Stimulated activated CD8-positive, alpha-beta memory T cell treated with anti-CD3 and anti-CD28 coated beads, Interleukin-12 subunit alpha, Interleukin-12 subunit beta, amount 100 ng/mL, for 1 hour (primary cell): ENCODE measurements at places on chromosomes 12 and 14.

GRCh38 chr12:104935886-104936285, 22.2 kb downstream of the SLC41A2 start:
- DNase-seq: no peak

DNA sequence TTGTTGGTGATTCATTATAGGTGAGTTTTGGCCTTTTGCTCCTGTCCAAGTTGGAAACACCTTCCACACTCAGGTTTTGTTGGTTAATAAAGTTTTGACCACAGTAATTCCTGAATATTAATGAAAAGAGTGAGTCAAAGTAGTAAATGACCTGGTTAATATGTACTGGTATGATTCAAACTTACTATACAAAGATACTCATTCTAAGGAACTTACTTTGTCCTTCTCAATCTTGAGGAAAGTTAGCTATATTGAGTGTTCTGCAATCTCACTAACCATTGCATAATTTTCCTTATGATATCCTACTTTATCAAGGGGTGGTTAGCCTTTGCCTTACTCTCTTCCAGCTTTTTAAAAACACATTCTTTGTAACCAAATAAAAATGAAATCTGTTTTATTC, 20.9 kb upstream of the HECTD1 start:
- DNase-seq: no peak

DNA sequence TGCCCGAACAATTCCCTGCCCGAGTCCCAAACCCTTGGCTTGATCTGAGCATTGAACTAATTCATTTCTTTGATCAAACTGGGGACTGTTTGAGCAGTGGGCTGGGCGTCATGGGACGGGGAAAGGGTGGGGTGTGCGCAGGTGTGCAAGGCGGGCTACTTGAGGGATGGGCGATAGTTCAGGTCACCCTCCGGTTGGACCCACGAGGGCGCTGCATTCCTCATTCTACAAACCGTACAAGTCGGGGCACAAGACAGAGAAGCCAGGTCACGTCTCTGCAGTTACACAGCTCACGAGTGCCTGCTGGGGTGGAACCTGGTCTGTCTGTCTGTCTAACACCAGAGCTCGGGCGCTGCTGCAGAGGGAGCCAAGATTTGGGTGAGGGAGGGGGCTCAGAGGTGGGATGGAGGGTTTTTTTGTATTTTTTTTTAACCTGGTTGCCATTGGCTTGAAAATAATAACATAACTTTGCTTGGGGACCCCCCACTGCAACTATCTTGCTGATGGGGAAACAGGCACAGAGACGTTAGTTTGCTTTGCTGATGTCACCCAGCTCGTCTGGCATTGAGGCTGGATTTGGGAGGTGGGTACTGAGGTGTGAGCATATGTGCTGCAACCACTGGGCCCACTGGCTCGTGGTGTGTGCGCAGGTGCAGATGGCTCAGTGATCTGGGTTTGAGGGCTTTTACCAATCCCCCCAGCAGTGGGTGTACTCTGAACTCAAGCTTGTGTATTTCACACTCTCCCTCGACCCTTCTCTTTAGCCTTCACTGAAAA, 7.6 kb upstream of the RTL1 start:
- no peak for DNase-seq

DNA sequence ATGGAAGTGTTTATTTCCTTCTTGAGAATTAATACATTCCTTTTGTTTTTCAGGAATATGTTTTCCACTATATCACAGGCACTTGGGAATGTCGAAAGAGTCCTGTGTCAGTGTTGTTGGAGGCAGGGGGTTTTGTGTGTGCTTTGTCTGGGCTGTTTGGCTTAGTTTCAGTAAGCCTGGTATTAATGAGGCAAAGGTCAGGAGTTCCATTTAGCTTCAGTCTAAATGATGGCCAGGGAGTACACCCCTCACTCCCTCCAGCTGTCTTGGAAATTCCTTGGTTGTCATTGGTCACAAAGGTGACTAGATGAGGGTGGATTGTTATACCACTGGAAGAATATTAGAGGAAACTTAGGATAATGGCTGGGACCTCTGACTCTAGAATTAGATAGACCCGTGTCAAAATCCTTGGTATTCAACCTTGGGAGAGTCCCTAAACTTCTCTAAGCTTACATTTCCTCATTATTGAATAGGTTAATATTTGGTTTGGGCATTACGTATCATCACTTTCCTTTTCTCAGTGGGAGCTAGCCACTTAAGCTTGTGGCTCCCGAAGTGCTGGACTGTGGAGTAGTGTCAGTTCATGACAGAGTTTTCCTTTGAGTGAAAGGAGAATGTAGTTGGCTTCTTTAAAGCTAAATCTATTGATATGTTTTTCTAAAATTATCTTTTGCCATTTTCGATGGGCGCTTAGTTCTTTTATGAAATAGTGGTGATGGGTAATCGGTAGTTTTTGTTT, 5.2 kb downstream of the FRS2 start:
- DNase-seq: no peak

DNA sequence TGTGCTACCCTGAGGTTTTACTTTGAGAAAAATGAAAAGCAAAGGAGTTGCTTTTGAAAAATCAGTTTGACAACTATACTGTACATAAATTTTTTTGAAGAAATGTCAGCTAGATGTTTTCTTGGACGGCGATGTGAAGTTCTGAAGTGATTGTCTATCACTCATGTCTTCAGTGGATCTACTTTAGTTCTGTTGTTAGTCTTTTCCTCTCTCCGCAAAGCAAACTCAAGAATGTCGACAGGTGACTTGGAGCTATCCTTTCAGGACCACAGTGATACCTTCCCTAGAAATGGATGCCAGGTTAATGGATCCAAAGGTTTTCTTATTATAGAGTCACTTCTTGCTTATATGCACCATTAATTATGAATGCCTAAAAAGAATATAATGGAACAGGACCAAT, 1.2 kb downstream of the PTPRO start:
- DNase-seq: no peak

DNA sequence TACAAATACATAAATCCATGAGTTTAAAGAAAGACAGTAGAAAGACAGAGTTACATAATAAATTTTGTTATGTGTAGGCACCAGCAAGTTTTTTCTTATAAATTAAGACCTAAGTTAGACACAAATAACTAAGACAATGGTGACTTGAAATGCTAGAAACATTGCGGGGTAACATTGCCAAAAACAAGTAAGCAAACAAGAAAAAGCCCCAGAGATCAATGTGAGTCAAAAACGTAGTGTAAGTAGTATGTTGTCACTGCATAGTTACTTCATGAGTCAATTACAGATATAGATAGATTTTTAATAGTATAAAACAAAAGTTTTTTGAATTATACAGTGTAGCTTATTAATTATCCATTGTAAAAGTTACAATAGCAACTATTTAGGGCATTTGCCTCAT, 83.4 kb downstream of the CNTN1 start:
- DNase-seq: no peak

DNA sequence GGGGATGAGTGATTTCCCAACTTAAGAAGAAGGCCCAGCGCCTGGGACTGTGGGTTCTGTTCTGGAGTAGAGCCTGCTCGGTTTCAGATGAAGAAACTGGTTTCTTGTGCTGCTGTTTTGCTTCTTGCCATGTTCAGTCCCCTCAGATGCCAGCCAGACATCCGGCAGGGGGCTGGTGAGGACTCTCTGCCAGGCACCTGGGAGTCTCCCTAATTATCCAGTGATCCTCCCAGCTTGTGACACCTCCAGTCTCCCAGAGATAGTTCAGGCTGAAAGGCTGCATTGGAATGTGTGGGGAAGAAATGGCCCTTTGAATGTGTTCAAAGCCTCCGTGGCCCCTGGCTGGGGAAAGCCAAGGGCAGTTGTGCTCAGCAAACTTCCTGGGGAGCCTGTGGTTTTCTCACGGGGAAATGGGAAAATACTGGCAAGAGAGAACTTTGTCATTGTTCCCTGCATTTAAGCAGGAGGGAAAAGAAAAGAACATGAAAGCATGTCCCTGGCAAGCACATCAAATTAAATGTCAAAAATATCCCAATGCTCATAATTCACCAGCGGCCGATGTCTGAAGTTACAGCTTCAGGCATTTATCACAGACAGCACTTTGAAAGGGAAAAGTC, 8.5 kb upstream of the SERPINA12 start:
- DNase-seq: no peak

GRCh38 chr12:39619316-39619659, 315 bp downstream of the ABCD2 start:
- no peak for DNase-seq

DNA sequence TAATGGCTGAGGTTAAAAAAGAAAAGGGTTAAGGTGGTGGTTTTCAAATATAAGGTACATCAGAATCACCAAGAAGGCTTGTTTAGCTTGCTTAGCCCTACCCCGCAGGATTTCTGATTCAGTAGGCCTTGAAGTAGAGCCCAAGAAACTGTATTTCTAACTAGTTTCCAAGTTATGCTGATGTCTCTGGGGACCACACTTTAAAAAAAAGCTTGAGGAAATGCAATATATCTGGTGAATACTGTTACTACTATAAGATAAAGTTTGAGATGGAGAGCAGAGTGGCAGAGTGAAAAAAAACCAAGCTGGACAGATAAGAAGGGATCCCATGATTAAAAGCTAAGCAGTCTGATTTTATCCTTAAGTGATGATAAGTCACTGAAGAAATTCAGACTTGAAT, 18.3 kb upstream of the GXYLT1 start:
- DNase-seq: no peak

- no peak for DNase-seq
These were observed 2.6 kb downstream of the IRAK3 start for GRCh38 chr12:66191547-66192126.

- no peak for DNase-seq
These were observed 94.2 kb downstream of the EXOC5 start for GRCh38 chr14:57174466-57174865.

- DNase-seq: no peak
These were observed 22.3 kb downstream of the MNAT1 start for GRCh38 chr14:60756847-60757246.

DNA sequence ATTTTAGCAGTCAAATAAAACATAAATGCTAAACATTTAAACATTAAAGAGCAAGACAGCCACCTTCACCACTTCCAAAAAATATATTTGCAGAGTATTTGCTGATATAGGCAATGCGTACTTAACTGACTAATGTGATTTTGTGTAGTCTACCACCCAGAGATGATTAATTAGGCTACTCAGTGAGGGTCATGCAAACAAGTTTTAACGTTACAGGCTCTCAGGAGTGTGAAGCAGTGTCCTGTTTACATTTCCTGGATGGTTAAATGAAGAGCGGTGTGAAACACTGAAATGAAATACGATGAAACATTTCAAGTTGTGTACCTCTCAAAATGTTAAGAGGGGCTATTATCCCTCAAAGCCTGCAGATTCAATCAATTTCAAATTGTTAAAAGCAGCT, 165.8 kb upstream of the LRIG3 start:
- no peak for DNase-seq

DNA sequence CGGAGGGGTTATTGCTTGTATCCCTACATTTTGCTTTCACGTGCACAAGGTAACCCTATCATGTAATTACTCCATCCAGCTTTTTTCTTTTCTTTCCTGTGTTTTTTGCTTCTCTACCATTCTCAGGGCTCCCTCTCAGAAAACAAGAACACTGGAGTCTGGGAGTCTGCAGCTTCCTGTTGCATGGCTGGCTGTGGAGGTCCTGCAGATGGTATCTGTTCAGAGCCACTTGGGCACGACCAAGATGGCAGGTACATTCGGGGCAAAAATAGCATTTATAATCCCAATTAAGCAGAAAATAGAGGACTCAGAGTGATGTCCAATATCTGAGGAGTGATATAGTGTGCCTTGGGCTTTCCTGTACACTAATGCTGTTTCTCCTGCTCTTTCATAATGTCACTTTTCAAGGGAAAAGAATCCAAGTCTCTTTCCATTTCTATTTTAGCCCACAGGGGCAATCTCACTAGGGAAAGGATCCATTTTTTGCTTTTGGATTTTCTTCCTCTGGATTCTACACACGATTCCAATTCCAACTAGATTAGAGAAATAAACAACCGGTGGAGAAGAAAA, 3.2 kb upstream of the NUMB start:
- no peak for DNase-seq

DNA sequence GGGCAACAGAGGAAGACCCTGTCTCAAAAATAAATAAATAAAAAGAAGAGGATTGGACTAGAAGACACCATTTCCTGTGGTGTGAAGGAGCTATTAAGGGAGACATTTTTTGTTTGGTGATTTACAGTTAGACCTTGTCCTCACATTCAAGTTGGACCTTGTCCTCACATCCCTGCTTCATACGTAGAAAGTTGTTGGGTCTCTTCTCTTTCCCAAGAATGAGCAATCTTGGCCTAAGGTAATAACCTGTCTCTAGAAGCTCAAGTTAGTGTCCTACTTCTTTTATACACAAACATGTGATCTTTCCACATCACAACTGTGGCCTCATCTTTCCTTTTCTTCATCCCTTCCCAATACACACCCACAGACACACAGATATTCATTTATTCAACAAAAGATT, 13.0 kb downstream of the APOLD1 start:
- no peak for DNase-seq

GRCh38 chr14:76348898-76349297, 27.0 kb upstream of the ESRRB start:
- no peak for DNase-seq

DNA sequence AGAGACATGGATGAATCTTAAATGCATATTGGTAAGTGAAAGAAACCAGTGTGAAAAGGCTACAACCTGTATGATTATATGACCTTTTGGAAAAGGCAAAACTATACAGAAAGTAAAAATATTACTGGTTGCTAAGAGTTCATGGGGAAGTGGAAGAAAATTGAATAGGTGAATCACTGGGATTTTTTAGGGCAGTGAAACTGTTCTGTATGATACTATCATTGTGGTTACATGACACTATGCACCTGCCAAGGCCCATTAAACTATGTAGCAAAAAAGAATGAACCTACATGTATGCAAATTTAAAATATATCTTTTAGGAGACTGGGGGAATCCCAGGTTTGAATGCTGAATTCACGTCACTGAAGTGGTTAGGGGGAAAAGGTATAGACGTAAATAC, 12.6 kb upstream of the OR8S1 start:
- DNase-seq: no peak

DNA sequence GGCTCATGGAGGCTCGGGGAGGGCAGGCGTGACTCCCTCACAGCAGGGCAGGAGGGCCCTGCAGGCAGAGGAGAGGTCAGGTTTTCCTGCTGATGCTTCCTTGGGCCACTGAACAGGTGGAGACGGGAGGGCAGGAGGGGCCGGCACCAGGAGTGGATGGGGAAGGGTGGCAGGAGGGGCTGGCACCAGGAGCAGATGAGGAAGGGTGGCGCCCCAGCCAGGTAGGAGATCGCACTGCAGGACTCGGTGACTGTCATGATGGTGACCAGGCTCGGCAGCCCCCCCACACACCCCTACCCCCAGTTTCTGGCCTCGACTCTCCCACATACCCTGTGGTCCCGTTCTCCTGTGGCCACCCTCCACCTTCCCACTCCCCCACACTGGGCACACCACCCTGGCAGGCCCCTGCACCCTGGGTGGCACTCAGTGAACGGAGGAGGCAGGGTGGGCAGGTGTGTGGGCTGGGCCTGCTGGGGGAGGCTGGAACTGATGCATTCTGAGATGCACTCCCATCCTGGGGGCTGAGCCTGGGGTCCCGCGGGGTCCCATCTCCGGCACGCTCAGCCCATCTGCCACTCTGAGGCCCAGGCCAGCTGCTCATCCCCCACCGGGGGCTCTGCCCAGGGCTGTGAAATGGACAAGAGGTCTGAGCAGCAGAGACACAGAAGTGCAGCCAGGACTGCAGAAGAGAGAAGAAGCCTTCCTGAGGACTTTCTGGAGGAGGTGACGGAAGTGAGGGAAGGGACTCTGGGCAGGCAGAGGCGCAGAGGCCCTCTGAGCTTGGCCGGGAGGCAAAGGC, 2.8 kb downstream of the NUDT14 start:
- no peak for DNase-seq

- DNase-seq: peak; percentile 37
These were observed 630 bp downstream of the FOS start for GRCh38 chr14:75279153-75279762.
